Trophoblast cell (in vitro differentiated cells and primary cell): ENCODE measurements at places on chromosomes 1 and 21.

DNA sequence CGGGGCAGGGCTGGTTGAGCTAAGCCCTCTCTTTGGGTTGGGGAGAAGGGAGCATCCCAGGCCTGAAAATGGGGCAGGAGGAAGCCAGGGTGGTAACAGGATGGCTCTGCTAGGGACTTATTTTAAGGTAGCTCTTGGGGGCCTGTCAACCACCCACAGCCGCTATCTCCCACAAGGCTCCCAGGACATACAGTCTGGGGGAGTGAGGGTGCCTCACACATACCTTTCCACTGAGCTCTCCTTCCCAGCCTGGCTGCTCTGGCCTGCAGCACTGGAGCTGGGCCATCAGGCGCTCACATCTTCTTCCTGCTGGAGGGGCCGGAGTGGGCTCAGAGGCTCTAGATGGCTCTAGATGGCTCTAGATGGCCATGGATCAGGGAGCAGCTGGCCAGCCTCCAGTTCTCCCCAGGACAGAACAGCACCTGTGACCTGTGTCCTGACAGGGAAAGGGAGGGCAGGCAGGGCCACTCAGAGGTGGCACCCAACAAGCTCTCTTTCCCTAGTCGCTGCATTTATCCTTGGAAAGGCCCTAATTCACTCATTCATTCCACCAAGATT, 11.0 kb upstream of the NPPB start:
- no peak for DNase-seq

- DNase-seq: no peak
These were observed 5.0 kb downstream of the PPOX start for GRCh38 chr1:161171191-161171590.

GRCh38 chr1:56473582-56474270, 105.6 kb downstream of the PLPP3 start:
- no peak for DNase-seq

GRCh38 chr1:20724364-20725188, 6.8 kb upstream of the KIF17 start:
- no peak for DNase-seq

- no peak for DNase-seq
These were observed 18.2 kb upstream of the RC3H1 start for GRCh38 chr1:174040387-174040786.

DNA sequence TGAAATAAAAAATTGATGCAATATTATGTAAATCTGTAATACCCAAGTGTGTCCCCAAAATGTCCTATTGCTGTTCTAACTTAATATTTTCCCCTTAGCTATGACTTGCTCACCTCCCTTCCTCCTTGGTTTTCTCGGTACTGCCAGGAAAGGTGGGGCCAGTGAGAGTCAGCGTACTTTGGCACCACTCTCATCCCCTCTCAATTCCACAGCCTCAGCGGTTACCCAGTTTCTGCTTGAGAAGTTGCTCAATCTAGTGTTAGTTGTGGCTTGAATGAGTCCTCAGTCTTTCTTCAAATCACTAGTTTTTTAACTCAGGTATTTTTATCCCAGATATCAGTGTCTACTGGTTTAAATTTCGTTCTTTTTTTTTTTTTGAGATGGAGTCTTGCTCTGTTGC, 32.3 kb downstream of the BCAS2 start:
- no peak for DNase-seq

GRCh38 chr1:97920276-97920831, 480 bp downstream of the DPYD start:
- DNase-seq: peak; percentile 13

- no peak for DNase-seq
These were observed 14.6 kb upstream of the PKP1 start for GRCh38 chr1:201268604-201269151.

DNA sequence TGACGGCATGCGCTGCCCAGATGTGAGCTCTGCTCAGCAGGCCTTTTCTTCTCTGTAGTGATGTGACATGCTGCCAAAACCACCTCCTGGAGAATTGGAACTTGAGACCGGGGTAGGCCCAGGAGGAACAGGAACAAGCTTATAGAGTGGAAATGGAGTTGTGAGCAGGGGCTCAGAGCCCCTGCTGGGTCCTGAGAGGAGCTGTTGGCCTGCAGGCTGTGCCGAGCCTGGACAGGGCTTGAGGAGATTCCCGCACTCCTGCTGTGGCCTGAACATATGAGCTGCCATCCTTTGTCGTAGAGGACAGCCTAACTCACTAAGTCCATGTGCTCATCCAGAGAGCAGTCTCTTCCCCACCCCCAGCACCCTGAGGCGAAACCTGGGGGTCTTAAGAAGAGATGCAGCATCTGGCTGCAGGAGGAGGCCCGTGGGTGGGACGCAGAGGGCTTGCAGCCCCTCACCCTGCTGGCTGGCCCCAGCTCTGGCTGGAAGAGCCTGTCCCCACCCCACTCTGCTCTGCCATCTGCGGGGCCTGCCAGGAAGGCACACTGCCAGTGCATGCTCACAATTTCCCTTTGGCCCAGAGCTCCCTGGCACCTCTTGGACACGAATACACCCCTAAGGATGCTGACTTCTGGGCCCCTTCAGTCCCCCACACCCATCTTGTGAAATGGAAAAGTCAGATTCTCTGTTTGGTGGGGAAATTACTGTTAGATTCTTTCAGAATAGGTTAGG, 42.5 kb downstream of the PTPRF start:
- DNase-seq: no peak

- DNase-seq: peak; percentile 10
These were observed 884 bp downstream of the PHACTR4 start for GRCh38 chr1:28370239-28371009.

GRCh38 chr1:70820396-70820795, 227.2 kb downstream of the PTGER3 start:
- DNase-seq: no peak

- DNase-seq: no peak
These were observed 159.6 kb upstream of the COL6A1 start for GRCh38 chr21:45821998-45822397.

DNA sequence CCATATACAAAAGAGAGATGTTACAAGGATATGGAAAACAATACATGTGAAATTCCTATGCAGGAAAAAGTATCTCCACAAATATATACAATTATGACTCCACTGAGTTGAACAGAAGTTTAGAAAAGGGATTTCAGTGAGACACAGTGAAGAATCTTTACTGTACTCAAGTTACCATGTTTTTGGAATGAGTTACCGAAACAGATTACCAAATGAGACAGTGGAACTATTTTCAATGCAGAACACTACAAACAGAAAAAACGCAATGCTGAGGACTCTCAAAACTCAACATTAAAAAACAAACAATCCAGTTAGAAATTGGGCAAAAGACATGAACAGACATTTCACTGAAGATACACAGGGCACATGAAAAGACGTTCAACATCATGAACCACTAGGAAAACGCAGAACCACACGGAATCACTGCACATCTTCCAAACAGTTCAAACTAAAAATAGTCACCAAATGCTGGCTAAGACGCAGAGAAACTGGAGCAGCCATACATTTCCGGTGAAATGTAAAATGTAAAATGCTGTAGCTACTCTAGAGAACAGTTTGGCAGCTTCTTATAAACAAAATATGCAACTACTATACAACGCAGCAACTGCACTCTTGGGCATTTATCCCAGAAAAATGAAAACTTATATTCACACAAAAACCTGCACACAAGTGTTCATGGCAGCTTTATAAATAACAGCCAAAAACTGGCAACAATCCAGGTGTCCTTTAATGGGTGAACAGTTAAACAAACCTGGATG, 118.7 kb downstream of the UBR4 start:
- DNase-seq: no peak

DNA sequence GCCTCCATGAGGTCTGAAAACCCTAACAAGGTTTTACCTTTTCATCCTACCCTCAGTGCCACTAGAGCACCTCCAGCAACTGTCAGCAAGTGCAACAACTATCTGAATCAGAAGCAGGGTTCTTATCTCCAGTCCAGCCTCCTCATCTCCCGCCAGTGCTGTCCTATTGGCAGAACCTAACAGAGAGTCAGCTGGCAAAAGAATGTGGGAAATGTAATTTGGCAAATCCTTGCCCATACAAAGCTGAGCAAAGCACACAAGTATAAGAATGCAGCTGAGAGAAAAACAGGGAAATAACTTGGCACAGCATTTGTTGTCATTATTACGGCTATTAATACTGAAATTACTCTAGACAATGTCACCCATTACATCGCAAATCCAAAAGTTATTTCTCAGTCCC, 124.2 kb downstream of the ATP6V1G3 start:
- no peak for DNase-seq

- no peak for DNase-seq
These were observed 7.2 kb downstream of the PANK4 start for GRCh38 chr1:2519029-2519685.

GRCh38 chr1:214927796-214928195, 154.7 kb upstream of the KCNK2 start:
- no peak for DNase-seq

GRCh38 chr1:21254335-21254951, 35.8 kb downstream of the ECE1 start:
- peak; percentile 90 for DNase-seq

DNA sequence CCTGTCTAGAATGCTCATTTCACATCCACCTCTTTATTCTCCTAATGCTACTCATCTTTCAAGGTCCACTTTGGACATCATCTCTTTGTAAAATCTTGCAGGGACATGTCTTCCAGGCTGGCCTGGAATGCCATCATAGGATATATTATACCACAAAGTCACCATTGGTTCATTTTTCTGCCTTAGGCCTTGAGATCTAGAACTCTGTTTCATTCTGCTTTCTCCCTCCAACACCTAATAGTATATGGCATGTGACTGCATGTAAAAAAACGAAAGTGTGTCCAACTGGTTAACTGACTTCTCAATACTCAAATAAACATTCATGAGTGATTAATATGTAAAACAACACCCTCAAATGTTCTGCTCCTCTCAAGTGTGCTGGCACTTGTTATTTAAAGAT, 84.1 kb downstream of the RGS2 start:
- DNase-seq: no peak

GRCh38 chr1:167832693-167833092, 81.2 kb downstream of the ADCY10 start:
- no peak for DNase-seq

- DNase-seq: no peak
These were observed 122.0 kb downstream of the IGSF21 start for GRCh38 chr1:18229625-18230024.

DNA sequence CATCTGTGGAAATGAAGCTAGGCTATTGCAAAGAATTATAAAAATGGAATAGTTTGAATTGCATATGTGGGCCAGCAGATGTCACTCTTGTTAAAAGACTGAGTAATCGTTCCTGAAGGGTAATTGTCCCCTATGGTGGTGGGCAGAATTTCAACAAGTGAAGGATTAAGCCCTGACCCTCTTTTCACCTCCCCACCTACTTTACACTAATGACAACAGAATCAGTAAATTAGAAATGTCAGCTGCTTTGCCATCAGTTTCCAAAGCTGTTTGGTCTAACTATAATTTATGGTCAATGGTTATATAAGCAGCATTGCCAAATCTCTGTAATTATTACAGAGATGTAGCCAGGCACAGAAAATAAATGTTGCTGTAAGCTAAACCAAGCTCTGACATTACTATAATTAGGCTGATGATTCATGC, 898.6 kb downstream of the AMY1C start:
- peak; percentile 32 for DNase-seq

DNA sequence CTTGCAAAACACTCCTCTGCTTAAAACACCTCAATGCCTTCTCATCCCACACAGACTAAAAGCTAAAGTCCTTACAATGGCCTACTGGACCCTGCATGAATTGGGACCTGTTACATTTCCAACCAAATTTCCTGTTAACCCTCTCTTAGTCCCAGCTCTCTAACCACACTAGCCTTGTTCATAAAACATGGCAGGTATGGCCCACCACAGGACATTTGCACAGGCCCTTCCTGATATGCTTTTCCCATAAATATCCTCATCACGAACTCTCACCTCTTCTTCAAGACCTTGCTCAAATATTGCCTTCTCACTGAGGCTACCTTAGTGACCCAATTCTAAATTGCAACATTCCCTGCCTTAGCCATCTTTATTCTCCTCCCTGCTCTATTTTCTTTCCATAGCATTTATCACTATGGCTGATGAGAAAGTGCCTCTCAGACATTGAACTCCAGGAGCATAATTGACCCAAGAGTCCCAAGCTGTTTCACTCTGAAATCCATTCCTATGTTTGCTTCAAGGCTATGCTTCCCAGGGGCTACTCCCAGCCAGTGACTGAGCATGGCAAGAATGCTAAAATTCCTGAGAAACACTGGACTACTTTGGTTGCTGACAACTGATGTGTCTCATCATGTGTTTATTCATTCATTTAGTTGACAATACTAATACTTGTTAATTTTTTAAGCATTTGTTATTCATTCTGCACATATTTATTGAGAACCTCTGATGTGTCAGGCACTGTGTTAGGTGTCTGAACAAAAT, 2.7 kb upstream of the PALMD start:
- DNase-seq: peak; percentile 10

- no peak for DNase-seq
These were observed 24.4 kb downstream of the BLZF1 start for GRCh38 chr1:169392406-169392805.

DNA sequence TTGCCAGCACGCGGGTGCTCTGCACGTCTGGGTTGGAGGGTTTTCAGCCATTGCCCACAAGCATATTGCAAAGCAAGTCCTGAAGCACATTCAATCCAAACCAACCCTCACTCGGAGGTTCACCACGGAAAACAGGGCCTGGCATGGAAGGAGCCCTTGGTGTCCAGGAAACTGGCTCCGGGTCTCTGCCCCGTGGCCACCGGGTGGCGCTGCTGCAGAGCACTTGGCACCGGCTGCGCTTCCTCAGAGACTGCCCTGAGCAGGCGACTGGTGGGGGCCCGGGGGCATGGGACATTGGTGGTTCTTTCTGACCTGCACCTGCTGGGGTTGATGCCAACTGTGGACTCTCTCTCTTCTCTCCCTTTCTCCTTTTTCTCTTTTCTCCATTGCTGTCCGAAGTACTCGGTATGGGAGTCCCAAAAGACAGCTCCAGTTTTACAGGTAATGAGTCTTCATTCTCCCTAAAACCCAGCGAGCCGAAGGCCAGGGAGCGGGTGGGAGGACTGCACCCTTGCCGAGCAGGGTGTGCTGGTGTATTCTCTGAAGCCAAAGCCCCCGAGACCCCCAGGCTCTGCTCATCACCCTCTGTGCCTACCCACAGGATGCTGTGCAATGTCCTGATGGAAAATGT, 4.1 kb upstream of the KCNAB2 start:
- no peak for DNase-seq

GRCh38 chr1:173914366-173914871, 2.7 kb downstream of the SERPINC1 start:
- DNase-seq: peak; percentile 74

GRCh38 chr21:42062236-42063022, 8.7 kb upstream of the UMODL1 start:
- DNase-seq: no peak

- DNase-seq: no peak
These were observed 393.5 kb downstream of the SMYD3 start for GRCh38 chr1:246113555-246114095.

- DNase-seq: no peak
These were observed 1.7 kb downstream of the KIF21B start for GRCh38 chr1:201021630-201022492.

GRCh38 chr1:180092931-180093650, 61.6 kb upstream of the QSOX1 start:
- peak; percentile 2 for DNase-seq
